Activated CD4-positive, CD25-positive, alpha-beta regulatory T cell treated with anti-CD3 and anti-CD28 coated beads, Interleukin-2, amount 50 U/mL, for 24 hours (primary cell): ENCODE measurements at places on chromosomes 11 and 22.

GRCh38 chr11:102419181-102419580 lies 33.4 kb downstream of the TMEM123 start:
- ATAC-seq: no peak

DNA sequence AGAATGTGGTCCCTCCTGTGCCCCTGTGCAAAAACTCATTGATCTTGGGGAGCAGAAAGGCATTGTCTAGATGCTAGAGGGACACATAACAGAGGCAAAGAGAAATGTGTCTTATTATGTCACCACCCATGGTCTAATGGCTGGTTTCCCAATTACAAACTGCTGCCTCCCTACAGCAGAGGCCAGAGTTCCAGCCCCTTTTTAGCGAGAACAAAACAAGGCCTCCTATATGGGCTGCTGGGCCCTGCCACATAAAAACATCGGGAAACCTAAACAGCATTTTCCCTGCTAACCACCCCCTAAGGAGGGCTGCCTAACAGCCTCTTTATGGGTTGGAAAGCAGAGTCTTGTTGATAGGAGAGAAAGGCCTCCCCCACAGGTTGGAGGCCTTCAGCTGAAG lies 75.2 kb upstream of the CRTAM start:
- ATAC-seq: no peak

GRCh38 chr11:91257667-91258066 lies 967.0 kb upstream of the FAT3 start:
- ATAC-seq: no peak

GRCh38 chr11:69696749-69697468 lies 6.9 kb downstream of the FGF19 start:
- ATAC-seq: no peak

DNA sequence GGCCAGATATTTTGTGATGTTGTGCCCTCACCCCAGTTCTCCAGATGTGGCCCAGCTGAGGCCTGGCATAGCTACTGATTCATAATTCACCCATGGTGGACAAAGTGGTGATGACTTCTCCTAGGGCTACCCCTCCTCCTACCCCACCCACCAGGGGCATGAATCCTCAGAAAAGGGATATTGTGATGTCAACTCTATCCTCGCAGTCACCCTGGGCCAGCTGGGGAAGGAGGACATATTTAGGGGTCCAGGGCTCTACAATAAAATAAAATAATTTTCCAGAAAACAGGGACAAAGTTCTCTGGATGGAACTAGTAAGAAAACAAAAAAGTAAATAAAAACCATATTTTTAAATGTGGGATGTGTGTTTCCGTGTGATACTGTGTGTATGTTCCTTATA lies at the start of gene UBQLNL:
Gene UBQLNL, minus strand, starts transcription at position 101 of the 400 bp plus-strand sequence. CDS start 258 bp downstream, outside the sequence.
- ATAC-seq: no peak

DNA sequence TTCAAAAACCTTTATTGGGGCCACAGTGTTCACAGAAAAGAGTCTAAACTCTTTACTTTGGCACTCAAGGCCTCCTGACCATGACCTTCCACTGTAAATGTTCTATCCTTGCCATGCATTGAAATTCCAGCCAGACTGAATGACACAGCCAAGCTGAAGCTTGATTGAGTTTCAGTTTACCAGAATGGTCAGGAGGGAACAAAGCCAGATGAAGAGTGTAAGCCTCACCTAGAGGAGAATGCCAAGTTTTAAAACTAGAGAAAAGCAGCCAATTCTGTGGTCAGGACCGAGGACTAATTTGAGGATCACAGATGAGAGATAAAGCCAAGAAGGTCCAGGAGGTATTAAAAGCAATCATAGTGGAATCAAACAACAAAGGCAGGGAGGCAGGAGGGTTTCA lies 215.3 kb downstream of the KCNA4 start:
- no peak for ATAC-seq

- ATAC-seq: peak; percentile 5
Observed at GRCh38 chr11:118058311-118059245, 18.3 kb upstream of the TMPRSS4 start.

DNA sequence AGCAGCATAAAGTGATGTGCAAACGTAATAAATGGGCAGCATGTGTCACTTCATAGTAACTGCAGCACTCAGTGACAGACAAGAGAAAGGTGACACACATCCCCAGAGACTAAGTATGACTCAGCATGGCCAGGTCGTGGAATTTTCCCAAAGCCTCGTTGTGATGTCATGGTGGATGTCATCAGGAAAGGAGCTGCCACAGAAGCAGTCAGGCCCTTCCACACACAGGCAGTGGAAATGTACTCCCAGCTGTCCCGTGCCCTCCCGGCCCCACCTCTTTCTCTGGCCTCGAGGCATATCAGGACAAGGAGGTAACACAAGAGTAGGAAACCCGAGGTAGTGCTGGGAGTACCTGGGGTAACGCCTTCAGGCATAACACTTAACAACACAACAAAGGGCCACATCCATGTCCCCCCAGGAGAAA lies 8.1 kb downstream of the PC start:
- ATAC-seq: peak; percentile 86

DNA sequence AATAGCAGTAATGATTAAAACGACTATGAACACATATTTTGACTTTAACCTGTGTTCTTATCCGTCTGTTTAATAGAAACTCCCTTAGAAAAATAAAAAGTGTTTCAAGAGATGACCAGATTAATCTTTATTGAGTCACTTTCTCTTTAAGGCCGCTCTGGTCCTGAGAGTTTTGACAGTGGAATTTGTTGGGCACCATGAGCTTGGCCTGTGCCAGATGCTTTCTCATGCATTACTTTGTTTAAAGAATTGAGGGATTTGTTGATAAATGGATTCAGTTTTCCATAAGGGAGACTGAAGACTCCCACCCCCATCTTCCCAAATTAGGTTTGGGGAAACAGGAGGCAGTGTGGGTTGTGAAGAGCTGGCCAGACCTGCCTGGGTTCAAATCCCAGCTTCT lies 53.2 kb upstream of the ALX4 start:
- ATAC-seq: no peak

- ATAC-seq: no peak
Observed at GRCh38 chr11:121119440-121119839, 18.4 kb downstream of the TECTA start.

GRCh38 chr22:19674929-19675253 lies 39.4 kb upstream of the SEPTIN5 start:
- no peak for ATAC-seq

DNA sequence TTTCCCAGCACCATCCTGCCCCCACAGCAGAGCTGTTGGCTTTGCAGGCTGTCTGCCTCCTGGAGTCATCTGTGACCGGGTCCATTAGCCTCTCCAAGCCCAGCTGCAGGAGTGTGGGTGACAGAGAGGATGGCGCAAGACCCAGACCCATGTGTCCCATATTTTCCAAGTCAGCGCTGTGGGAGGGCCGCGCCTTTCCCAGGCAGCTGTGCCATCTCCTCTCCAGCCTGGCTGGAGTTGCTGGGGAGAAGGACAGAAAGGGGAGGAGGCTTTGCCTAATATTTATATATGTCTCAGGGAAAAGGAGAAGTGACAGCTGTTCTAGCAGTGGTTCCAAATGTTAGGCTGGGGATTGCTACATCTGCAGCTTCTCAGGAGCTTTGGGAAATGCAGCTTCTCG lies 15.7 kb downstream of the DTX4 start:
- no peak for ATAC-seq

DNA sequence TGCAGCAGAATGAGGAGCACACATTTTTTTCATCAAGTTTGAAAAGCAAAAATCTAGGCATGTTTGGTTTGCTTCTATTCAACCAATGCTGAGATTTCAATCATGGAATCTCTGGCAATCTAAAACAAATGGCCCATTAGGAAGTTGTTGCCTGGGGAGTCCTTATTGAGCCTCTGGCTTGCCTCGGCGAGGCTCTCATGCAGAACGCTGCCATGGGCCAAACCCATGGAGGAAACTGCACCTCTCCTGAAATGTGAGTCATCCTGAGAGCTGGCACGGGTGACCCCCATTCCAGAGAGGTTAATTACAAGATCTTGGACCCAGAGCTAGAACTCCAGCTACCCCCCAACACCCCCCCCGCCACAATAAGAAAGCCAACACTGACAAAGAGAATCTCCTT lies 80.7 kb downstream of the MN1 start:
- ATAC-seq: no peak

GRCh38 chr11:35183326-35183925 lies 44.5 kb downstream of the CD44 start:
- no peak for ATAC-seq

DNA sequence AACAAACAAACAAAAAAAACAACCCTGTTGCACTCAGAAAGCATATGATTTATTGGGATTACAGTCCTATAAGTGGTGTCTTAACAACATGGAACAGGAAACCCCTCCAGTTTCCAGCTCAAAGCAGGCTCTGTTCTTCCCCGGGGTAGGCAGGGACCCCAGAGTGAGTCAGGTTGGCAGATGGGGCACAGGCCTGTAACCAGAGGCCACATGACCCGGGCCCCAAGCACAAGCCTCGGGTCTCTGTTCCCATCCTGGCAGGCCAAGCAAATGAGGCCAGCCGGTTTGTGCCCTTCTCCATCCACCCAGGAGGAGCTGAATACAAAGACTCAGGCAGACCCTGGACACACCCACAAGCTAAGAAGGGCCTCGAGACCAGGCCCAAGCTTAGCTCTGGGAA lies 75.8 kb downstream of the NAT10 start:
- ATAC-seq: no peak
